ENCODE measurements at places on chromosomes 12 and 14.
A peak's percentile ranks its signal among the peaks of the same experiment; 100 is the strongest.

- DNase-seq = no peak
Observed at GRCh38 chr12:46839964-46840363, 14.2 kb upstream of the SLC38A4 start.

DNA sequence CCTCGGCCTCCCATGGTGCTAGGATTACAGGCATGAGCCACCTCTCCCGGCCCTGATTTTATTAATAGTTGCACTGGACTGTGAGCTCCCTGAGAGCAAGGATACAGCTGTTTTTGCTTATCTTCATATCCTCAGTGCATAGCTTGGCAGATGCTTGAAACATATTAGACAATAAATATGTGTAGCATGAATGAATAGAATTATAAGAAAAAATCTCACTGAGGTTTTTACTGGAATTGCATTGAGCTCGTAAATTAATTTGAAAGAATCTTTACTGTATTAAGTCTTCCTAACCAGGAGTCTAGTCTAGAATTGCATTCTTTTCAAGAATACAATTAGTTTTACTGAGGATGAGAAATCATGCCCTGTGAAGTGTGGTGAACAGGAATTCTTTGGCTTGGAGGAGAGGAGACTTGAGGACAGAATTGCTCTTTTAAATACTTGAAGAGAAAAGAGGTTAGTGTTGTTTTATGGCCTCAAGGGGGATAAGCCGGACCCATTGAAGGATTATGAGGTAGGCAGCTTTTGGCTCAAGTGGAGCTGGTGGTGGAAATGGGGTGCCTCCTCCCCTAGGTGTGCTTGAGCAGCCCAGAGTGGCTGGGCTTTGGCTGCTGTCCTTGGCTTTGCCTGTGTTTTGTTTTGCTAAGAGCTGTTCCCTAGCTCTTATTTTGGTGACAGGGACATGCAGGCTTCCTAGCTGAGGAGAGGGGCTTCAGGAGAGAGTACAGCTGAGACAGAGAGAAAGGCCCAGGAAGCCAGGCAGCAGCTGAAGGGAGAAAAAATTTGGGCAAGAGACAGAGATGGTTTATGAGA is 34.0 kb downstream of the PLEKHD1 start:
- no peak for DNase-seq

GRCh38 chr12:85309125-85309566 is 29.1 kb downstream of the ALX1 start:
- no peak for DNase-seq

GRCh38 chr12:64569923-64570691 is 40.2 kb upstream of the RASSF3 start:
- no peak for DNase-seq

DNA sequence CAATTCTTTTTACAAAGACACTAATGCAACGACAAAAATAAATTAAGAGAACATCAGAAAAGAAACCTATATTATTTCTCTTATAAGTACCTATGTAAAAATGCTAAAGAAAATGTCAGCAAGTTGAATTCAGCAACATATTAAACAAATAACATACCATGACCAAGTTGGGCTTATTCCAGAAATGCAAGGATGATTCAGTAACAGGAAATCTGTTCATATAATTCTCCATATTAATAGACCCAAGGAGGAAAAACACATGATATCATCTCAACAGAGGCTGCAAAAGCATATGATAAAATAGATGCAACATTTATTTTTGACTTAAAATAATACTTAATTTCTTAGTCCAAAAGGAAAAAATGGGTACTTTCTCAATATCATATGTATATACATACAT is 25.1 kb upstream of the GPHB5 start:
- DNase-seq = no peak

- no peak for DNase-seq
Observed at GRCh38 chr12:67274186-67274585, 5.0 kb downstream of the CAND1 start.

GRCh38 chr12:19186722-19187661 is 57.5 kb downstream of the PLEKHA5 start:
- peak; percentile 27 for DNase-seq

- DNase-seq = peak; percentile 27
Observed at GRCh38 chr14:104723651-104724406, at the start of gene ADSS1. Gene ADSS1 (plus strand): TSS chr14:104724229. CDS start chr14:104724271, 42 bp downstream.

DNA sequence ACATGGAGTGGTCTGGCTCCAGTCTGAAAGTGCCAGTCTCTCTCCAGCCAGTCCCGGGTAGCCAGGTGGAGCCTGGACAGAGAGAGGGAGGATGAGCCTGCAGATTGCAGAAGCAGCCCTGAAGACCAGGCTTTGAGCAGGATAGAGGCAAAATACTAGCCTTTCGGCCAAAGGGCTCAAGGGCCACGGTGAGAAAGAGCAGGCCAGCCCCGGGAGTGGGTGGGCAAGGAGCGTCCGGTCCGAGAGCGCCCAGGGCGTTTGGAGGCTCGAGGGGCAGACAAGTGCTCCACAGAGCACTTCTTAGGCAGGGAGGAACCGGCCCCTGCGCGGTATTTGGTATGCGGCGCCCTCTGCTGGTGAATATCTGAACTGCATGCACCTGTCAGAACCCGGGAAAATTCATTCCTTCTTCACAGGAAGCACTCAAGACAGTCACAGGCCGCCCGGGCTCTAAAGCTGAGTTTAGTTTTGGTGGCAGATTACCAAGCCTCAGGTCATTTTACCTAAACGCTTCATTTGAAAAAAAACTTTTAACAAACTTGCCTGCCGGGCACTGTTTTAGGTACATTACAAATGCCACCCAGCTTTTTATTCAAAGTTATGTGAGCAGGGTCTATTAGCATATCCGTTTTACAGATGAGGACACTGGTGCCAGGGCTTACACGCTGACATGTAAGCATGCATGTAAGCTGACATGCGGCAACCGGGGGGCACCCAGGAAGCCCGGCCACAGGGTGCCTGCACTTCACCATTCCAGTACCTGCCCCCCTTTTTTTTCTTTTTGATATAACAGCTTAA is 21.0 kb upstream of the PSMC1 start:
- no peak for DNase-seq

DNA sequence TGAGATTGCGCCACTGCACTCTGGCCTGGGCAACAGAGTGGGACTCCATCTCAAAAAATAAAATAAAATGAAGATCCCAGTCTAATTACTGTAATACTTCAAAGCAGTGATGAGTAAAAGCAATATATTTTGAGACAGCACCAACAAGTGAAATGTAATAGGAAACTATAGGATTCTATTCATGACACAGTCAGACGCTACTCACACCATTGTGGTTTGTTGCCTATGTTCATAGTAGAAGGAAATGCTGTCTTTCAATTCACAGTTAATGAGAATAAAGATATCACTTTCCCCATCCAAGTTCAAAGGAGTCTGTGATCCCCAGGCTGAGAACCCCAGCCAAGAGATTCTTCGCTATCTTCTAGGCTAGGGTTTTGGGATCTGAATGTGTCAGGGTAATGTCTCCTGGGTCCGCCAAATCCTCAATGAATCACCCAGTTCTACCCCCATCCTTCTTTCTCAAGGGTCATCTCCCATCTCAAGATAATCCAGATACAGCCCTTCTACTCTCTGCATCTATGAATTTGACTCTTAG is 16.6 kb upstream of the DTX1 start:
- no peak for DNase-seq

DNA sequence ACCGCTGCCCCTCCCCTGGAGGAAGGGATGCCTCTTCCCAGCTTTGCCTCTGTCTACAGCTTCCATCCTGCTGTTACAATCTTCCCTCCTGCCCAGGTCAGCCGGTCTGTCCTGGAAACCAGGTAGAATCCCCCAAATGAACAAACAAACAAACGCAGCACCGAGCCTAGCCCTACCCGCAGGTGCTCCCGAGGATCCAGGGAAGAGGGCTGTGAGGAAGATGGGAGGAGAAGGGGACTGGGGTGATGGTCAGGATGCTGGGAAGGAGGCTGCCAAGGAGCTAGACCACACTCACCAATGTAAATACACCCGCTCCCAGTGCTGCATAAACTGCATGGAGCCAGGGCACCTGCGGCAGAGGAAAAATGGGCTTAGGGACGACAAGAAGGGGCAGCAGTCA is 16.6 kb downstream of the FAIM2 start:
- no peak for DNase-seq

GRCh38 chr12:52125476-52125900 is 46.0 kb downstream of the SMIM41 start:
- DNase-seq = no peak

DNA sequence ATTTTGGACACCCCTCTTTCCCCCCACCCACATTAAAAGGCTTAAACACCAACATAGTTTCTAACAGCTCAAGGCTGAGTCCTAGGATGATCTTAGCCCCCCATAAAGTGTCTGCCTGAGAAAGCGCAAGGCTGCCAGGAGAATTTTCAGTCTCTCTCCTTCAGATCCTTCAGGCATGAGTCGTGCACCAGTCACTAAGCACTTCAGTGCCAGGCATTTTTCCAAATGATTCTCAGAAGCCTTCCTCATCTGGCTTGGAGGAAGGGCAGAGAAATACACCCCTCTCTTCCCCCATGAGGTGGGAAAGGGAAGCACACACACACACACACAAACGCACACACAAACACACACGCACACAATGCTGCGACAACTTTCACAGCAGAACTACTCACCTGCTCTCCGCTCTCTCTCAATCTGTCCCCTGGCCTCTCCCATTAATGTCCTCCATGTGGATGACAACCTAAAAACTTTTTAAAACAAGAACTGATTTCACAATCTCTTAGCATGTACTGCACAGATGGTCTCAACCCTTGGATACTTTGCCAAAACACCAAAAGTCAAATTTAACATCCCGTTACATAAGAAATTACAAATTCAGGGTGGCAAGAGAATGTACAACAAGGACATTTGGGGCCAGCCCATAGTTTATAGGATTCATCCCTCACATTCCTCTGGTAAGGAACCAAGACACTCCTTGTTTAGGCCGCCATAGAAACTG is 49.8 kb downstream of the CKAP4 start:
- DNase-seq = no peak

DNA sequence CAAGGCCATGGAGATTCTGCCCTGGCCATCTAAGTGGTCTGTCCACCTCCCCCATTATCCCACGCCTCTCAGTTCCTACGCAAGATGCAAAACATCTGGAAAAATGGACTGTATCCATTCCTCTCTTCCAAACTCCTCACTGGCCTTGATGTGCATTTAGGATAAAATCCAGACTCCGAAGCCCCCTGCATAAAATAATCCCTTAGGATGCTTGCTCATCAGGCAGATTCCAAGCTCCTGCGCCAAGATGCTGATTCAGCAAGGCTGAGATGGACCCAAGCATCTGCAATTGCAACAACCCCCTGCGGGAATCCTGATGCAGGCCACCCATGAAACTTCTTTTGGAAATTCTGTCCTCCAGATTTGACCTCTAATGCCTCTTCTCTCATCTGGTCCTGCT is 81.6 kb downstream of the SPRING1 start:
- no peak for DNase-seq

- no peak for DNase-seq
Observed at GRCh38 chr12:108446766-108447165, 68.3 kb upstream of the FICD start.

- DNase-seq = no peak
Observed at GRCh38 chr14:85088192-85088591, 441.8 kb upstream of the FLRT2 start.

- DNase-seq = no peak
Observed at GRCh38 chr12:96053476-96054243, 18.3 kb upstream of the LTA4H start.

GRCh38 chr12:34391771-34392581 is 369.7 kb downstream of the ALG10 start:
- no peak for DNase-seq

- DNase-seq = no peak
Observed at GRCh38 chr12:116707751-116708150, 30.1 kb downstream of the SPRING1 start.

DNA sequence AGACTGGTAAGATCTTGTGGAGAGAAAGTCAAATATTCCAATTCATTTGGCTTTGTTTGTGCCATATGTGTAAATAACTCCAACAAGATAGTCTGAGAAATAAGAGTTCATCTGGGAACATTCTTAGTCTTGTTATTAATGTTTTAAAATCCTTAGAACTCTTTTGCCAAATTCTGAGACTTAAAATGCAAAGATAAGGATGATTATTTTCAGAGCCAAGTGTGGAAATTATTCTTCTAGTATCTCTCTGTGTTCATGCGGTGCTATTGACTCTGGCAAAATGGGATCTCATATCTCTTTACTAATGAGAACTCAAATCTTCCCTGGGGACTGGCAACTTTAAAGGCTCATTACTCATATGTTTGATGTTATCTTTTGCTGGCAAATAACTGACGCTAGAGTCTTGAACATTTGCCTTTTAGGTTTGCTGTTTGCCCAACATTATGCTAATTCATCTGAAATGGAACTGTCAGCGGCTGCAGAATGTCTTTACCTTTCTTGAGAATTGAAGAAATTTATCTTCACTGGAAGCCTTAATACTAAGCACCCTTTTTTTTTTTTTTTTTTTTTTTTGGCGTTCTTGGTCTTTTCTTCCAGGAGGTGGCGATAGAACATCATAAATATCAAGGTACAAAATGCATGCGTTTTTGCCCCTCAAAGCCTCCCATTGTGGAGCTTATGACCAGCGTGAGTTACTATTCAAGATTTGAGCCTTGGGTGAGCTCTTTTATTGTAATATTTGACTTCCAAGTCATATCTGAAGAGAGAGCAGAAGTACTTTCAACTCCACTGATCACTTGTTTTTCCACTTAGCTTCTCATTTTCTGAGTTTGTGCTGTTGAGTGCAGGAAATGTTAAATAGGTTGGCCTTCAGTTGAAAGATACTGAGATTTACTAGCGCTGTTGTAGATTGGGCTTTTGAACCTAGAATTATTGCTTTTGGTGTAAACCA is 86.5 kb downstream of the CAND1 start:
- DNase-seq = peak; percentile 9

- no peak for DNase-seq
Observed at GRCh38 chr12:101074940-101075680, 134.9 kb downstream of the SLC5A8 start.

GRCh38 chr12:82090165-82090564 is 268.0 kb downstream of the CCDC59 start:
- DNase-seq = no peak

DNA sequence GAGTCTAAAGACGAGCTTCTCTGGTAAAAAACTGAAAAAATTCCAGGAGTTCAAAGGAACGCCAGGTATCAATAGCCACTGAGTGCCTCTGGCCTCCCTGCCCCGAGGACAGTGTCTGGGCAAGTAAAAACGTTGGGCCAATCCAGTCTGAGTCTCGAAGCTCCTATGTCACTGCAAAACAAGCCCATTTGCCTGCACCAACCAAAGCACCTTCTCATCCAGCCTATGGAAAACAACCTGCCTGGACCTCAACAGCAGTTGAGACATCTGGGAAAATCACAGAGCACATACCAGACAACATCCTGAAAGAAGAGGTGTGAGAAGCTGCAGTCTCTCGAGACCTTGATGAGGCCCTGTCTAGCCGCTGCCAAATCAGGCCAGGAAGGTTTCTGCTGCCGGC is 56.6 kb downstream of the RNF34 start:
- DNase-seq = no peak

Data from RCC 7860 (cell line).